ENCODE measurements at places on chromosomes 4 and X.

GRCh38 chrX:47239199-47239598 is 6.4 kb downstream of the USP11 start:
- DNase-seq, result no peak

GRCh38 chrX:119755981-119756533 is 2.3 kb upstream of the SOWAHD start:
- no peak for DNase-seq

GRCh38 chr4:158033416-158034120 is 139.3 kb downstream of the GASK1B start:
- no peak for DNase-seq

DNA sequence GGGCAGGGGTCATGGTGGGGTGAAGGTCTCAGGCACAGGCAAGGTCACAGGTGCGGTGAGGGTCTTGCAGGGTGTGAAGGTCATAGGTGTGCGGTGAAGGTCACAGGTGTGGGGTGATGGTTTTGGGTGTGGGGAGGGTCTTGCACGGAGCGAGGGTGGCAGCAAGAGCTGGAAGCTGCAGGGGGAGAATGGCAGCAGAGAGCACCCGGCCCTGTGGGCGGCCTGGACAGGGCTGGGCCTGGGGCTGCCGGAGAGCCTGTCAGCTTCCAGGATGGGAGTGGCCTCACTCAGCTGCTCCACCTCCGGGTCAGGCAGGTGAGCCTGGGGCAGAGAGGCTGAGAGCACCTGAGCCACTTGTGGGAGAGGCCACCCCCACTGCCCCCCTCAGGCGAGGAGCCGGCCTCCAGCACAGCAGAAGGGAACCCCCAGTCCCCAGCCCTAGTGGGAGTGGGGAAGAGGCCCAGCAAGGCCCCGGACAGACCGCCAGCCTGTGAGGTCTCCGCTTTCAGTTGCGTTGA is 1.5 kb downstream of the MSANTD1 start:
- DNase-seq, result no peak

GRCh38 chr4:37467824-37468223 is 218.4 kb downstream of the RELL1 start:
- DNase-seq, result no peak

- no peak for DNase-seq
These were observed 584.2 kb downstream of the SPRY1 start for GRCh38 chr4:123980736-123981300.

- DNase-seq, result no peak
These were observed 135.3 kb downstream of the SHROOM3 start for GRCh38 chr4:76570141-76570973.

DNA sequence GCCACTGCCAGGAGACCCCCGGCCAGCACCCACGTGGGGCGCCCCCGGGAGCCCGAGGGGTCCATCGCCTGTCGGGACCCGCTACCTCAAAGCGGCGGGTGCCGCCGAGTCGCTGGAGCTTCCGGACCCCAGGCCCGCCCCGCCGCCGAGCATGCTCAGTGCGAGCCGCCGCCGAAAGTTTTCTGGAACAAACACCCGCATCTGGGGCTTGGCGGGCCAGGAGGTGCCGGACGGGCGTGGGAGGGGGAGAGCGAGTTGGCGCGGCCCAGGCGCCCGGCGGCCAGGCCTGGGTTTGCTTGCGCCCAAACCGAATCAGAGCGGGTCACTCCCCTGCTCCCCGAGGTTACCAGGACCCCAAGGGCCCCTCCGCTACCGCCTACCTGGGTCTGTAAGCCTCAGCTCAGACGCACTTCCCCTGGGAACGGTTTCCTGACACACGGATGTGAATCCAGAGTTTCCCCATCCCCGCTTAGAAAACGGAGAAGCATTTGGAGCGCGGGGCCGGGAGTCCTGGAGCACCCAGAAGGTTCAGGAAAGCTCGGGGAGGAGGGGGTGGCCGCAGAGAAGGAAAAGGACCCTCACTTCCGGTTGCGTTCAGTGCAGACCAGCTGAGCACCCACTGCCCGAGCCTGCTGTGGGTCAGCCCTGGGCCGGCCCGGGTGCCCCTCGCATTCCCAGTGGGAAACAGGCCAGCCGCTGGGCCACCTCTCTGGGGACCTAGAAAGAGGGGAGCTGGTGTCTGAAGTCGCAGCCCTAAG is at the start of gene EVC2:
EVC2 (minus strand) TSS at position 111 of the 758 bp plus-strand sequence; CDS start at position 65, 46 bp downstream.
- no peak for DNase-seq

DNA sequence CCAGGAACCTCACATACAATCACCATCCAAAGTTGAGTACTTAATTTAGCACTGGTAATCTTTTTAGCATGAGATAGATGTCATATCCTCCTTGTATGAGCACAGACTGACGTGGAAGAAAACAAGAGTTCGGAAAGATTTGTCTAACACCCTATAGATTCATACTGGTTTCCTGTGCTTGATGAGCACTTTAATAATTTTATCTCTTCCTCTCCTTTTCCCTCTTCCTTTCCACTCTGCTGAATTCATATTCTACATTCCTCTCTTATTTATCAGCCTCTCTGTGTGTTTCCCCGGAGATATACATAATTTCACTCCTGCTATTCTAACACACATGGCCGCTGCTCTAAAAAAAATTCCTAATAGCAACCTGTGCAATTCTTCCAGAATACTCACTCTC is 273.9 kb downstream of the AFF2 start:
- no peak for DNase-seq

DNA sequence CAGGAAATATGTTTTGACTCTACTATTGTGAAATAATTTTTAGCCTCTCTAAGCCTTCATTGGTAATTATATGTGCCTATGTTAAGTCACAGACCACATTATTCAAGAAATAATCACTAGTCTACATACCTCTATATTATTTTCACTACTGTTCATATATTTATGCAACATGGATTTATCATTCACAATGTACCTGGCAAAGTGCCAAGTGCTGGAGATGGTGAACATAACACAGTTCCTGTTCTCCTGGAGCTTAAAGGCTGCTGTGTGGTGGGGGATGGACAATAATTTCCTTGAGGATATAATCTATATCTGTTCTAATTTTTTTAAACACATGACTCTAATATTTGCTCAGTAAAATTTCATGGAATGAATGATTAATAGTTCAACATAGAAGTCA is 527.7 kb upstream of the CXorf51A start:
- DNase-seq, result no peak

DNA sequence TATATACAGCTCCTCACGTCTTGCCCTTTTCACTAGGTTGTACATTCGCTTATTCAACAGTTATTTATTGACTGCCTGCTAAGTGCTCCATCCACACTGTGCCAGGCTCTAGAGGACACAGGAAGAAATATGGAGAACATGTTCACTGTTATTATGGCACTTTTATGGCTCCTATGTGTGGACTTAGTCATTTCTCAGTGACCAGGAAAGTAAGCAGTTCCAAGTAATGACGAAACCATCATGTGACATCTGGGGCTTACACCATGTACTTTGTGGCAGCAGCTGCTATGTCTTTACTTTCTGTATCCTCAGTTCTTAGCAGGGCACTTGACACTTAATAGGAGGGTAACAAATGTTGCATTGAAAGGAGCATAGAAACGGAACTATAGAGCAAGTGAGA is 278.0 kb downstream of the ANK2 start:
- DNase-seq, result no peak

DNA sequence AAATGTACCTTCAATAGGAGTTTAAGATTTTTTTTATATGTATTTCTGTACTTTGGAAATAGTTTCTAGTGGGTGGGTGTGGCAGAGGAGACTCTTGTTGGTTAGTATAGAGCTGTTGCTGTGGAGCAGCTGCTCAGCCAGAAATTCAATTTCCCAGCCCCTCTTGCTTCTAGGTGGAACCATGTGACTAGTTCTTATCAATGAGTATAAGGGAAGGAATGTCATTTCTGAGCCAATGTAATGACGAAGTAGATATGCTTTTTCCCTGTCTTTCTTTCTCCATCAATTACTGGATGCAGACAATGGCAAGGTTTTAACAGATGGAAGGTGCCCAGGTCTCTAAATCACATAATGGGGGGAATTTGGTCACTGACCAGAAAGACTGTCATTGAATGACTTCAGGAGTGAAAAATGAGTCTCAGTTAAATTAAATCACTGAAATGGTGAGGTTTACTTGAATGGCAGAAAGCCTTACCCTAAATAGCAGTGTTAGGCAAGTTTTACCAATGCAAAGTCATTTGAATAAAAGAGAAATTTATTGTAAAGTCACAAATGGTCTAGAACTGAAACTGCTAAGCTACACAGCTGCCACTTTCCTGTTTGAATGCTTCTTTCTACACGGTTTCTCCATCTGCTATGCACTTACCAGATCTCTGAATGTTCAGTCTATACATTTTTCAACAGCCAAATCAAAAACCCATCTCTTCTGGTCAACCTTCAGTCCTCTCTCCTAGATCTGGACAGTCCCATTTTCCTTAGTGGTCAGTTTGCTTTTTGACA is 795.4 kb upstream of the MAGEB2 start:
- DNase-seq, result no peak

GRCh38 chrX:23813808-23814207 is 30.8 kb downstream of the SAT1 start:
- no peak for DNase-seq

DNA sequence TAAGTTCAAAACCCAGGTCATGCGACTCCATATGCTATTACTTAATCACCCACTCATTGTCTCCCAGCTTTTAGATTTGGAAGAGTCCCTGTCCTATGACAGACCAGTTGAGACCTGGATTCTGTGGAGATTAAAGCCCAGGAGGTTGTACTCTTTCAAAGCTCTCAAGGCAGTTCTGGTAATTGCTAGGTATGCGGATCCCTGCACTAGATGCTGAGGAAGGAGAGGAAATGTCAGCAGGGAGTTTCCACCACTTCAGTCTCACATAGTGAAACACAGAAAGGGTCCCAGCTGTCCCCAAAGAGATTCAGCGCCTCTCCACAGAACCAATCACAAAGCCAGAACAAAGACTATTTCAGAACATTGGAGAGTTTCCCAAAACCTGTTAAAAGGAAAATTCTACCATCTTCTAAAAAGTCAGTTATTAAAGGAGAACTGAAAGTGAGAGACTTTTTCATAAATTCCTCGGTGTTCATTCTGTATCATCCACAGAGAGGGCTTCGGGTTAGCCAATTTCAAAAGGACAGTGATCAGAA is 53.4 kb downstream of the IRF2 start:
- DNase-seq, result no peak

- DNase-seq, result no peak
These were observed 430.3 kb downstream of the SPRY1 start for GRCh38 chr4:123826896-123827295.

DNA sequence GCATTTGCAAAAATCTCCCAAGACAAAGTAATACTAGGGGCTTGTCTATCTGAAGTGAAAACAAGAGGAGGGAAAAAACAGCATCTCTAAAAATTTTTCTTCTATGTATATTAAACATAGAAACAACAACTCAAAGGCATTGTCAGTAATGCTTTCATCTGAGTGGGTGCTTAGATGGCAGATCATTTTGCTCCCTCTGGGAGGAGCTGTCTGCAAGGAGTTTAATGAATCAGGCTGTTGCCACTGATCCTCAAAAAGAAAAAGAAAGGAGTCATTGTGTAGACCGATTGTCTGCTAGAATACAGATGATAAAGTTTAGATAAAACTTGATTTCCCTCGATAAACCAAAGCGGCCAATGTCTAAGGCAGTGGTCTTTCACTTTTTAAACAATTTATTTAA is 49.7 kb upstream of the KLHL8 start:
- peak; percentile 84 for DNase-seq

DNA sequence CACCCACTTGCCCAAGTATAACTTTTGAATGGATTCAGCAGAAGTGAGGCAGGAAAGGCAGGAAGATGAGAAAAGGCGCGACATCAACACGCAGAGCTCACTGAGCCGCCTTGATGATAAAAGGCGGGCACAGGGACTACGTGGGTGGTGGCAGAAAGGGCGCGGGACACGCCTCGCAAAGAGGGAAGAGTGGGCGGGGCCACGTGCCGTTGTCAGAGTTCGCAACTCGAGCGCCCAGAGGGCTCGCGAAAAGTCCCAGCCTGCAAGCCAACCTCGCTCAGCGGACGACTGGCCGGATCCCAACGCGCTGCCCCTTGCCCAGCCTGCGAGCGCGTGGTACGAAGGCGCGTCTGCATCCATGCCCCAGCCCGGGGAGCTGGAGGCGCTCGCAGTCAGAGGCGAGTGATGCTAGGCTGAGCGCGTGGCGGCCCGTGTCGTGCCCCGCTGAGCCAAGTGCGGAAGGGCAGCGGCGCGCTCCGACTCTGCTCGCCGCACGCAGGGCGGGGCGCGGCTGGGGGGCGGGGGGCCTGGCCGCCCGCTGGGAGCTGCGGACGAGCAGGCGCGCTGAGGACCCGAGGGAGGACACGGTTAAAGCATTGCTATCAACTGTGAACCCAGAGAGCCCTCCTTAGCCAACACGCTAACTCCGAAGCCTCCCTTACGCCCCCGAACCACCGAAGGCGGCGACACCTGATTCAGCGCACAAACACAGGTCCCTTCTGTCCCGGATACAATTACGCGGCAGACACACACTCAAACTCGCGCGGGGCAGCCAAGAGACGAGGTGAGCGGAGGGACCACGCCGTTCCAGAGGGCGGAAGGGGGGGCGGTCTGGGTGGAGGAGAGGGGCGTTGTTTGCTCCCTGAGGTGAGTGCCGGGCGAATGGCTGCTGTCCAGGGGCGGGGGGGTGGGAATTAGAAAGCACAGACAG is at the start of gene UGT8:
UGT8 (plus strand) TSS at position 617 of the 931 bp plus-strand sequence. CDS start 24,074 bp downstream, outside the sequence.
- DNase-seq, result no peak

GRCh38 chrX:14864631-14865030 is 8.2 kb downstream of the FANCB start:
- no peak for DNase-seq

DNA sequence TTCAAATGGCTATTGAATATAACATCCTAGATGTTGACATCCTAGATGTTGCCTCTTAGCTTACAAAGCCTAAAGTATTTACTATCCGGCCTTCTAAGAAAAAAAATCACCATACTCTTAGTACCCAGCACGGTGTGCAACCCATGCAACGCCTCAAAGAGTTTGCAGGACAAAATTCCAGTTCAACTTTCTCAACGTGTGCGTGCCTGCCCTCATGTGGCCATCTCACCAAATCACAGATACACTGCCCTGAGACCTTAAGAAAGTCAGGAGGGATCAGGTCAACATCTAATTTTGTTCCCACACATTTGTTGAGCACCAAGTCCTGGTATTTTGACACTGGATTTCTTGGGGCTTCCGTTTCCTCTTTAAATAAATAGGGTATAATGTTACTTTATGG is 68.3 kb downstream of the CRMP1 start:
- DNase-seq, result peak; percentile 45

DNA sequence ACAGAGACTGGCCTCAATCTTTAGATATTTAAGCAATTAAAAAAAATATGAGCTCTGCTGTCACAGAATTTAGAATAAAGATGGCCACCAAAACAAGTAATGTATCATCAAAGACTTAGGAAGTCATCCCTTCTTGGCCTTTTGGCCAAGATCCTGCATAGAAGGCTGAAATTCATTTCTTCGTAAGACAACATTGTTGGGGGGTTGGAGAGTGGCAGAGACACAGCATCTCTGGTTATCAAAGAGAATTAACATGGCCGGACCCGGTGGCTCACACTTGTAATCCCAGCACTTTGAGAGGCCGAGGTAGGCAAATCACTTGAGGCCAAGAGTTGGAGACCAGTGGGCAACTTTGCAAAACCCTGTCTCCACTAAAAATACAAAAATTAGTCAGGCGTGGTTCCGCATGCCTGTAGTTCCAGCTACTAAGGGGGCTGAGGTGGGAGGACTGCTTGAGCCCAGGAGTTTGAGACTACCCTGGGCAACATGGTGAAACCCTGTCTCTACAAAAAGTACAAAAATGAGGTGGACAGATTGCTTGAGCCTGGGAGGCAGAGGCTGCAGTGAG is 4.0 kb downstream of the PPM1K start:
- no peak for DNase-seq

GRCh38 chr4:103018391-103019307 is 856 bp downstream of the SLC9B1 start:
- DNase-seq, result peak; percentile 18
